ENCODE measurements at places on chromosomes 11 and 22. TPM values are rescaled to one million over a fixed set of nuclear protein-coding genes. Genes with fewer than 3 reads are reported as not detected.
A peak's percentile ranks its signal among the peaks of the same experiment; 100 is the strongest.

The TMEM45B gene
- total RNA-seq, result not detected

The PAX6 gene
- total RNA-seq, result 3.9 TPM

The CFAP300 gene
- 0.65 TPM for total RNA-seq

DNA sequence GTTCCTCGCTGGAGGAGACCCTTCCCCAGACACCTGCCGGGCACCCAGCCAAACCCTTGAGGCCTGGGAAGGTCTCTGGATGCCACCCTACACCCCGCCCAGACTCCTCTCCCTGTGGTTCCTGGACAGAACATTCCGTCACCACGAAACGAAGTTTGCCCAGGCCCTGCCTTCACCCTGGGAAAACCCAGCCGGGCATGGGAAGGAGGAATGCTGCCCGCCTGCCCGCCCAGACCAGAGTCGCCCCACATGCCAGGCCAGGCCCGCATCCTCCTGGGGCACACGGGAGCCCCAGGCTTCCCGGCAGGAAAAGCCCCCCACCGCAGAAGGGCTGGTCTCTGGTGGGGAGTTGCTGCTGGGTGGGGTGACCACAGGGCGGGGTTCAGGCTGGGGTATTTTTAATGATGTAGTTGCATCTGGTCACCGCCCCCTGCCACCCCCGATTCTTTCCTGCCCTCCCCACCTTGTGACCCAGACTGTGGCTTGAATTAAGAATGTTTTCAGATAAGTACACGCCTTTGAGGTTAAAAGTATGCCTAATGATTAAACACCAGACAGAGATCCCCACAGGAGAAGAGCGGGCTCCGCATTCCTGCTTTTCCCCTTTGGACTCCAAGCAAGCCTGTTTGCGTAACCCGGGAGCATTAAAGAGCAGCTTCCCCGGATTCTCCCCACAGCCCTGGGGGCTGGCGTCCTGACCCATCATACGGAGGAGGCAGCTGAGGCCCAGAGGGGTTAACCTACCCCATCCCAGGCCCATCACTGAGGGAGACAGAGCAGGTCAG is 44.6 kb upstream of the PPARA start:
- DNase-seq, result peak; percentile 93

DNA sequence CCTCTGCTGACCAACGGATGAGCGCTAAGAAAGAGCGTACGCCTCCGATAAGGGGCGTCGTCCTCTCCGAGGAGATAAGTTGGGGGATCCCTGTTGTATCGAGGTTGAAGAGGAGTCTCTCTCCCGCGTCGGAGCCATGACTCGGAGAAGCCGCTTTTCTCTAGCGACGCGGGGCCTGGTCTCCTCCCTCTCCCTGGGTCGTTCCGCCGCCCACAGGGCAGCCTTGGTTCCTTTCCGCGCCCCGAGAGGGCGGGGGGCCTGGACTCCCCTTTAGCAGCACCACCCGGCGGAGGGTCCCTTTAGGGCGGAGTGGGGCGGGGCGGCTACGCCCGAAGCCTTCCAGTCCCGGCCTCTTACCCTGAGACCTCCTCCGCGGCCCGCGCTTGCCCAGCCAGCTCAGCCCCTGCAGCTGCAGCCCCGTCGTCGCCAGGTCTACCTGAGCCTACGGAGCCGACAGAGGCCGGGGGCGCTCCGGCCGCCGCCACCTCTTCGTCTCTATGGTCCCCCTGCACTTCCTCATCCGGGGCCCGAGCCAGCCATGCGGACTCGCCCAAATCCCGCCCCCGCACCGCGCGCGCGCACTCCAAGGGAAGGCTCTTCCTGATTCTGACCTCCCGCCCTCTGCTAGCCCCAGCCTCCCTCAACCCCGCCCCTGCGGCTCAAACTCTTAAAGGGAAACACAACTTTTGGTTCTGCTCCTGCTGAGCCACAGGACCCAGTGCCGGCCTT is at the start of gene PRR14L:
TSS of gene PRR14L (minus strand) at position 497 of the 729 bp plus-strand sequence. CDS start 11,272 bp downstream, outside the sequence.
- peak; percentile 81 for DNase-seq

- DNase-seq, result peak; percentile 72
Measured at GRCh38 chr22:46514592-46515207, 22.7 kb downstream of the CELSR1 start.

GRCh38 chr11:1546536-1547466 is 25.3 kb downstream of the DUSP8 start:
- DNase-seq, result no peak

DNA sequence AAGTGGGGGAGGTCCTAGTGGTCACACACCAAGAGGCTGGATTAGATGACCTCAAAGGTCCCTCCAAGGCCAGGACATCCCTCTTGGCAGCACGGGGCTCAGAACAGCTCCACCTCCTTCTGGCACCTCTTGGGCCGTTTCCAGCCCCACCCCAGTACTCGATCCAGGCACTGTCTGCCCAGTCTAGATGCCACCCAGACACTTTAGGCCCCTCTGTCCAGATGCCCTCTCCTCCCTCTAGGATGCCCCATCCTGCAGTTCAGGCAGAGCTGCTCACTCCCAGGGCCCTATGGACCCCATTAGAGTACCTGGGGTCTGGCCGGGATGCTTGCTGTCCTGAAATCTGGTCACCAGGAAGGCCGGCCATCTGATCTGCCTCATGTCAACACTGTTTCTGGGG is 34.7 kb upstream of the PRR5 start:
- DNase-seq, result no peak

GRCh38 chr11:76249195-76249741 is 43.0 kb upstream of the WNT11 start:
- no peak for DNase-seq

- DNase-seq, result no peak
Measured at GRCh38 chr11:41895081-41895480, 435.6 kb upstream of the LRRC4C start.

GRCh38 chr11:44229098-44229497 is 80.8 kb downstream of the ALX4 start:
- peak; percentile 47 for DNase-seq

The TEAD1 gene
- total RNA-seq, result 149 TPM

- peak; percentile 66 for DNase-seq
Measured at GRCh38 chr22:42608823-42609361, 5.8 kb downstream of the POLDIP3 start.

The OR4A16 gene
- not detected for total RNA-seq

The MFRP gene
- not detected for total RNA-seq

The DCHS1 gene
- 7.7 TPM for total RNA-seq

The OR6T1 gene
- not detected for total RNA-seq

DNA sequence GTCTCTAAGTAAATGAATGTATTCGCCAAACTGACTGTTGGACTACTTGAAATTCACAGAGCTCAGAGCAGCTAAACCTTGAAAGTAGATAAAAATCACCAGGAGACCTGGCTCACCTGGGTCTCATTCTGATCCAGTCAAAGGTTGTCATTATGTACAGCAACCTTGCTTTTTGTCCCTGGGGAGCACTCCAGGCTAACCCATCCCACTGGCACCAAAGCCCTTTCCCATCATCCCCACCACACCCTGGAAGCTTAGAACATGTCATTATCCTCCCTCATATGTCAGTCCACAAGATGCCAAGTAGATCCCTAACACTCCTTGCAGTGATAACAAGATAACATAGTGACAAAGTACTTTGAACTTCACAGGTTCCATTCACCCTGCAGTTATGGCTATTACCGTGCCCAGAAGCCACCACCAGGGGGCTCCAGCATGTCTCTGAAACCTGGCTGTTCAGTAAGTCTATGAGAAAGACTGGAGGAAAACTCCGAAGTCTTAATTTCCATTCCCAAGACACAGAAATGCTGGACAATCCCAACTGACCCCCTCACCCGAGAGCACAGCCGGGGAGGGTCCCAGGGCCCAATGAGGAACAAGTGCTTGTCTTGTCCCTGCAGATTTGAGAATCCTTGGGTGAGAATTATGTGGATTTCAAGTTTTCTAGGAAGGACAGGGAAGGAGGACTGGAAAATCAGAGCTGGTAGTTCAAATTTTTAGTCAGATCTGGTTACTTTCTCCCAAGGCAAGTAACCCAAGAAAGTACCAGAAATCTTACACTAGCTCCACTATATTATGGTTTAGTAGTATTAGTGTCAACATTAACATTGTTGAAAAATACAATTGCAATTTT is 43.0 kb upstream of the USP47 start:
- peak; percentile 46 for DNase-seq

DNA sequence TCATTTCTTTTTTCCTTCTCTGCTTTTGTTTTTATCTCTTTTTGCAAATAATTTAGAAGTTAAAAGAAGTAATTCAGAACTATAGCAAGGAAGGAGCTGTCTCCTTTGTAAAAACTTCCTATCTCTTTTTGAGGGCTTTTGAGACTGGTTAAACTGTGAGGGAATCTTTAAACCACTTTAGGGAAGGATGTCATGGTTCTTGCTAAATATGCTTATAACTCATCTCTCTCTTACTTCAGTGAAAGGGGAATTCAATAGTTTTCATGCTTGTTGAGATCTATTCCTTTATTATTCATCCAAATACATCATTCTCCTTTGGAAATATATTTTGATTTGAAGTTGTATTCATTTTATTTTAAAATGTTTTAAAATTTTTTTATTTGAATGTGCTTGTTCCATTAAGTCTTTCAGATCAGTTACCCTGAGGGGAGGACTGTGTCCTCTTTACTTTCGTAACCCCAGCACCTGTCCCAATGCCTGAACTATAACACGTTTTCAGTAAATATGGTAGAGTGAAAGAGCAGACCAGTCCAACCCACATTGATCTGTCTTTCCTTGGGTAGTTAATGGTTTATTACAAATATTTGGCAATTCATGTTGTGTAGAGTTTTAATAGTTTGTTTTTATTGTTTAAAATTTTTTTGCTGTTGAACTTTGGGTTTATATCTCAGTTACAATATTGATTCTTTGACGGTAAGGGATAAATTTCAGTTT is 27.5 kb downstream of the AMOTL1 start:
- no peak for DNase-seq

The E2F8 gene
- 0.17 TPM for total RNA-seq

DNA sequence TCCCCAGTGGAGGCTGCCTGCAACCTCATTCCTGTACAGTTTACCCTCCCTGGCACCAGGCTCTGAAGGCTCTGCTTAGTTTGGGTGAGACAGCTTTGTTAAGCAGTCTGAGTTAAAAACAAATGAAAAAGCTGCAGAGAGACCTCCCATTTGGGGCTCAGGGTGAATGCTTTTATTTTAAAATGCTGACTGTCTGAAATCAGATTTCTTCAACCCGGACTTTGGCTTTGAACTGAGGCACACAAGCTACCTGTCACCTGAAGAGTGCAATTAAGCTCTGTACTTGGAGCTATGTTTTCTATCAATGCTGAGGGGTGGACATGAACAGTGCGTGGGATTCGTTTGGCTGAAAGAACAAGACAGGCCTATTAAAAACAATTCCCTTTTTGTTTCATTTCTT is 217.5 kb upstream of the SORL1-AS1 start:
- DNase-seq, result no peak

DNA sequence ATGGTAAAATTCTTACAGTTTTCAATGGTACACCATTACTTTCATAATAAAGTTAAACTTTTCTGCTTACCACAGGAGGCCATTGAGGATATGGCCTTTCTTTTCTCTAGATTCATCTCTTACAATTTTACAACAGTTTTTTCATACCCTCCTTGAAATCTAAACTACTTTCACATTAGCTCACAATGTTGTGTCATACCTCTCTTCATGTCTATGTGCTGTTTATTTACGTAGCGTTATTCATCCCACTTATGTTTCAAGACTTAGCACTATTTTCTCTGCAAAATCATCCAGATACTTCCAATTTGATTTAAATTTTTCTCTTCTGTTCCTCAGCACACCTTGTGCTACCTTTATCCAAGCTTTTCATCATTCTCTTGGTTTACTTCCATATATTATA is 123.3 kb downstream of the METTL15 start:
- DNase-seq, result peak; percentile 56

GRCh38 chr22:46454504-46455269 is 82.7 kb downstream of the CELSR1 start:
- DNase-seq, result peak; percentile 36

DNA sequence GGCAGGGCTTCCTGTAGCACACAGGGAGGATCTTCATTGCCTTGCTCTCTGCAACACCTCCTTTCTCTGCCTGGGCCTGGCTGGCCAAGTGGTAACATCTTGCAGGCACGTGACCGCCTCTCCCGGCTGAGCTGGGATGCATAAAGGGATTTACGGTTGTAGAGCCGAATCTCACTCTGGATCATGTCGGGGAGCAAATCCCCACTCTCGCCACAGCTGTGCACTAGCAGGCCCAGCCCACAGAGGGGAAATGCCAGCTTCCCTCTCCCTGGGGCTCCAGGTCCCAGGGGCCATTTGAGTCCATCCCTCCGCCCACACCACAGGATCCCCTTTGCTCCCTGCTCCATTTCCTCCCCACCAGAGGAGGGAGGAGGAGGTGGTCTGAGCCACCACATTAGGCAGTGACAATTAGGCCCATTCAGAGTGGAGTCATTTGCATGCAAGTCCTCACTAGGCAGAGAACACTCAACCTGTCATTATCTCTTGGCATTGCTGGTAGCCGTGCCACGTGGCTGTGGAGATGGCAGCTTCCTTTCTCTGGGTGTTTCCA is 196.7 kb downstream of the DSCAML1 start:
- no peak for DNase-seq

- DNase-seq, result no peak
Measured at GRCh38 chr22:50729391-50730012, 8.5 kb upstream of the ACR start.

GRCh38 chr22:20095521-20095920 is 15.5 kb downstream of the DGCR8 start:
- no peak for DNase-seq

The GSC2 gene
- total RNA-seq, result not detected

DNA sequence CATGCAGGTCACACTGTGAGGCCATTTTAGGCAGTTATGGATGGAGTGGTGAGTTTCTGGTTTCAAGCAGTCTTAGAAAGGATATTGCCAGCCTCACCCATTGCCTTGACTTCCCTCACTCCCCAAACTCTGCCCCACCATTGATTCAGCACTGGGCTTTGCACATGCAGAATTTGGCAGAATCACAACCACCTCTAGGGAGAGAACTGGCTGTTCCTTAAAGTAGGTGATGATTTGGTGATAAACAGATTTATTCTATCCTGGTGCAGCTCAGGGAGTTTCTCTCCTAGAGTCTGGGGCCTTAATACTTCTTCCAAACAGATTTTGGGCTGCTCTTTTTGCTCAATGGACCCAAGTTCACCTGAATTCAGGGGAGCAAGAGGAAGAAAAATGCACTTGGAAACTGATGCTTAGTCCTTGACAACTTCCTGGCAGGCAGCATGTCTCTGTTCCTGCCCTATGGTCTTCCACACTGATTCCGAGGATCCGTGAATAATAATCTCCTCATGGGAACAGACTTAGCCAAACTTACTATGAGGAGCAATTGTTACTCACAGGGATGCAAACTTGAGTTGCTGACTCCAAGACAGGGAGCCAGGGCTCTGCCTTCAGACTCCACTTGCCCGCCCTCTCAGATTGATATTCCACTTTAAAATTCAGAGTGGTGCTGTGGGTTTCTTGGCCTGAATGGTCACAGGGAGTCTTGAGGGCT is 129.7 kb upstream of the PARVA start:
- no peak for DNase-seq

DNA sequence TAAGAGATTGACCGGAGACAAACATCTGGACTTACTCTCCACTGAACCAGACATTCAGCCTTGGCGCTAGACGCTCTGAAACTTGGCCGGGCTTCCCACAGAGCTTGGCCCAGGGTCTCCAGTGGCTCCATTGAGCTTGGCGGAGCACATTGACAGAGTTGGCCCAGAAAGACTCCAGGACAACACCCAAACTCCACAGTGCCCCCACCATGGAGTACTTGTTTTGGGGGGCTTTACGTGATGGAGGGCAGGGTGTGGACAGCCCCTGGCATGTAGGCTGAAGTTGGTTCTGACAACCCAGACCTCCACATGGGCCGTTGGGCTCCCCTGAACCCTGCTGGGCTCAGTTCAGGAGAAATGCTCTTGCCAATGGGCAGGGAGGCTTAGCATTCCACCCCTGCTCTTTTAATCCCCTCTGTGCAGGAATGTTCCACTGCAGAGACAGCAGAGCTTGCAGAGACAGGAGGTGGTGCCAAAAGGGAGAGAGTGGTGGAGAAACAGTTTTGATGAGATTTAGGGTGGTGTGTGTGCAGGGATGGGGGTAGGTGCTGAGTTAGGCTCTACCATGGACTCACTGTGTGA is 102.4 kb upstream of the TIMP3 start:
- no peak for DNase-seq

Measured in astrocyte (in vitro differentiated cells and primary cell).